ENCODE measurements at places on chromosomes 4 and X.

DNA sequence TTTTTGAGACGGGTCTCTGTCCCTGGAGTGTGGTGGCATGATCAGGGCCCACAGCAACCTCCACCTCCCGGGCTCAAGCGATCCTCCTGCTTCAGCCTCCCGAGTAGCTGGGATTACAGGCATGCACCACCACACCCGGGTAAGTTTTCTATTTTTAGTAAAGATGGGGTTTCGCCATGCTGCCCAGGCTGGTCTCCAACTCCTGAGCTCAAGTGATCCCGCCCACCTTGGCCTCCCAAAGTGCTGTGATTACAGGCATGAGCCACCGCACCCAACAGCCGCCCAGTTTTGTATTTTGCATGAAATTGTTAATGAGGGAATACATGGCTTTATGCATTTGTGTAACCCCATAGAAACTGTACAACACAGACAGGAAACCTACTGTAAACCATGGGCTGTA lies 2.8 kb upstream of the ARHGAP4 start:
- DNase-seq = no peak

GRCh38 chrX:139967300-139967699 lies 2.0 kb upstream of the CXorf66 start:
- no peak for DNase-seq

- peak; percentile 3 for DNase-seq
Observed at GRCh38 chr4:97498875-97499274, 644.4 kb downstream of the STPG2 start.

GRCh38 chr4:2220016-2220630 lies 21.8 kb downstream of the HAUS3 start:
- DNase-seq = peak; percentile 75

GRCh38 chr4:28004520-28004919 lies 1143.9 kb downstream of the STIM2 start:
- DNase-seq = no peak

DNA sequence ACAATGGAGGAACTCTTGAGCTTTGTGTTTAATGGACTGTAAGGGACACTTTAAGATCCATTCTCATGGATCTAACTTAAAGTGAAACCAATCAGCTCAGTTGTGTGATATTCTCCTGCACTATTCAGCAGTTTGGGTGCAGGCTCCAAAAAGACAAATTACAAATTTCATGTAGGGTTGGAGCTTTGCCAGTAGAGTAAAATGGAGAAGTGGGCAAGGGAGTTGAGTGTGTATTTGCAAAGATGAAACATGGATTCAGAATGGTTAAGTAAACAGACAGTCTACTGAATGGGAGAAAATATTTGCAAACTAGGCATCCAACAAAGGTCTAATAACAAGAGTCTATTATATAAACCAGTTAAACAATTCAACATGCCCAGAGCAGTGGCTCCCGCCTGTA lies 21.2 kb upstream of the MID2 start:
- no peak for DNase-seq

DNA sequence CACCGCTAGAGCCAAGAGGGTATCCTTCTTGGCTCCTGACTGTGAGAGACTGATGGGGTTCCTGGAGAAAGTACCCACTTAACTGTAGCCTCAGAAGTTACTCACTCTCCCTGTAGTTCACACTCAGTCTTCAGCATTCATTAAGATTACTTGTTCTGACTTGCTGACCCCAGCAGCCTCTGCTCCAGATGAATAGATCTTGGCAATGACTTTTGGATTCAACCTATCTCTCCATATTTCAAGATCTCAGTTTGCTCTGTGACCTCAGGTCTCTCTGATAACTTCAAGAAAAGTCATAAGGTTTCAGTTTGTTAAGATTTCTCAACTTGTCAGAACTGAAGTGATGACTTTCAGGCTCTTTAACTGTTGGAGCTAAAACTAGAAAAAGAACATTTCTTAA lies 825.6 kb downstream of the PCDH7 start:
- DNase-seq = no peak

GRCh38 chr4:18134111-18134510 lies 112.6 kb upstream of the LCORL start:
- DNase-seq = no peak

- no peak for DNase-seq
Observed at GRCh38 chr4:133154725-133155124, 5.6 kb downstream of the PCDH10 start.

DNA sequence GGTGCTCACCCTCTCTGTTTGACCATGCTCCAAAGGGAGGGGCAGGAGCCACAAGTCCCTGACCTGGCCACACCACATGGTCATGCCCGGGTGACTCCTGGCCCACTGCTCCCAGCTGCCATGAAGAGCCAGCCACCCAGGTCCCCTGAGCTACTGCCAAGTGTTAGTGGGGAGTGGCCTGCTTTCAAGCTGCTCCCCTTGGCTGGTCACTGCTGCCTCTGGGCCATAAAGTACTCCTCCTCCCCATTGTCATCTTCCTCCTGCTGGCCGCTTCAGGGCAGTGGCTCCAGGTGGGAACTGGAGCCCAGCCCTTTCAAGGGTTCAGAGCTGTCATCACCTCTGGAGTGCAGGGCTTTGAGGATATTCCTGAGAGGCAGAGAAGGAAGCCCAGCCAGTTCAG lies 27.3 kb upstream of the RBBP7 start:
- DNase-seq = no peak

DNA sequence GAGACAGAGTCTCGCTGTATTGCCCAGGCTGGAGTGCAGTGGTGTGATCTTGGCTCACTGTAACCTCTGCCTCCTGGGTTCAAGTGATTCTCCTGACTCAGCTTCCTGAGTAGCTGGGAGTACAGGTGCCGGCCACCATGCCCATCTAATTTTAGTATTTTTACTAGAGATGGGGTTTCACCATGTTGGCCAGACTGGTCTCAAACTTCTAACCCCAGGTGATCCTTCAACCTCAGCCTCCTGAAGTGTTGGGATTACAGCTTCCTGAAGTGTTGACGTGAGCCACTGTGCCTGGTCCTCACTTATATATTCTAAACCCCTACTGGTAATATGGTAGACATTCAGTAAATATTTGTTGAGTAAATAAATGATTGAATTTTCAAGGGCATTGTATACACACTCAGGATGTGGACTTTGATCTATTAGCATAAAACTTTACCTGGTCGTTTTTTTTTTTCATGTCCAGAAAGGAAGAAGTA lies 33.0 kb downstream of the MTHFD2L start:
- no peak for DNase-seq

DNA sequence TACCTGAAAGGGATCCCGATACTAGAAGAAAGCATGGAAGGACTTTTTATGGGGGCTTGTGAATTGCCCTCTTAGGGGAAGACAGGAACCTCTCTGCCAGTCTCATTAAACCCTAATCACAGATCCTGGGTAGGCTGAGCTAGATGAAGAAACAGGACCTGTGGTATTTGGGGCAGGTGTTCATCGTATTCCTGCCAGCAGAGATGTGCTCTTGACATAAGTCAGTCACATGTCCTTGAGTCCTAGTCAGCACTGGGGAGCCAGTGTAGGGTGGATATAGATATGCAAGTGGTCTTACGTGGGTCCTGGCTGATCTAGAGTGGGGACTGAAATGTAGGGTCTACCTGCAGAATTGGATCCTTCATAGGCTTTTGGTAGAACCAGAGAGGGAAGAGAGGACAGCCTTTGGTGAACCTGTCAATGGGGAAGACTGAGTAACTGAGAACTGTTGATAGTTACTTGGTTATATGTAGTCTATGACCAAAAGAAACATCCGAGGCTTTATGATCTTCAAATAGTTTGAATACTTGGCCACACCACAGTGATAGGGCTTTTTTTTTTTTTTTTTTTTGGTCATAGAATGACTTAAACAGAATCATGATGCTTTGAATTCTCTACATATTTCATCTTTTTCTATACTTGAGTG lies 63.5 kb upstream of the WDR1 start:
- no peak for DNase-seq

DNA sequence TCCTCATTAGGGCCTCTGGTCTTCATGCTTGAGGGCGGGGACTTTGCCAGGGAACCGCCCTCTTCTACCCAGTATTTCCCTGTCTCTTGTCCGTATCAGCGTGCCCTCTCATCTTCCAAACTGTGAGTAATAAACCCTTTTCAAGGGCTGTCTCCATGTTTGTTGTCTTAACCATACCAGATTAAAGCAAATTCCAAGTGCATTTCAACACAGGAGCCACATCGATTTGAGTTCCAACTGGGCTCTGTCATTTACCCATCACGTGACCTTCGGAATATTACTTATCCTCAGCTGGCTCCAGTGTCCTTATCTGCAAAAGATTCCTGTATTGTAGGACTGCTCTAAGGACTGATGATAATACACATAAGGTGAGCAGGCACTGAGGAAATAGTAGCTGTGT lies 6.4 kb upstream of the PHEX start:
- DNase-seq = no peak

DNA sequence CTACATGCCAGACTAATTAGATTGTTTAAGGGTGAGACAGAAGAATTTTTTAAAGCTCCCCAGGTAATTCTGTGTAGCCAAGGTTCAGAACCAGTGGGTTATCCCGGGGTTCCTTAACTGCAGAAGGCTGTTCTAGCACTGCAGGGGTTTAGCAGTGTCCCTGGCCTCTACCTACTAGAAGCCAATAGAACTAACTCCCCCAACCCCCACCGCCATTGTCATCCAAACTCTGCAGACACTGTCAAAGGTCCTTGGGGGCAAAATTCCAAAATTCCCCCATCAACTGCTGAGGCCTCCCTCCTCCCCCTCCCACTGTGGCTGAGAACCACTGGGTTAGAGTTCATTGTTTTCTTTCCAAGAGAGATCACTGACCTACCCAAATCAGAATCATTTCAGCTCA lies 66.4 kb downstream of the MOSPD2 start:
- no peak for DNase-seq

GRCh38 chrX:10441464-10441863 lies 178.9 kb downstream of the MID1 start:
- no peak for DNase-seq

GRCh38 chr4:124325690-124326089 lies 386.8 kb downstream of the ANKRD50 start:
- no peak for DNase-seq

- no peak for DNase-seq
Observed at GRCh38 chr4:86536151-86536550, 58.0 kb upstream of the PTPN13 start.

DNA sequence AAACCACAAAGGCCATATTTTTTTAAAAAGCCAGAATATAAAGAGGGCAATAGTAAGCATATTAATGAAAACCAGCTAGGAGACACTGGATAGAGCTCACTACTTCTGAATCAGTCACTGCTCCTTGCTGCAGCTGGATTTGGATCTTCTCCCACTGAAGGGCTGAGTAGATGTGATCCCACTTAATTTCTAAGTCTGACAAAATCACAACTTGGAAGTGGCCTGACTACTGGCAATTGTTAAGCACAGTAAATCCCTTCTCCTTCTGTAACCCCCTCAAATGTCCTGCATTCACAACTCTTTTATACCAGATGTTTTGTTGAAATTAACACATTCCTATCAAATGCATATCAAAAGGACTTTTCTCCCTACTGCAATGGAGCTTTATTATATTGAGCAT lies 72.9 kb downstream of the AMMECR1 start:
- DNase-seq = no peak

DNA sequence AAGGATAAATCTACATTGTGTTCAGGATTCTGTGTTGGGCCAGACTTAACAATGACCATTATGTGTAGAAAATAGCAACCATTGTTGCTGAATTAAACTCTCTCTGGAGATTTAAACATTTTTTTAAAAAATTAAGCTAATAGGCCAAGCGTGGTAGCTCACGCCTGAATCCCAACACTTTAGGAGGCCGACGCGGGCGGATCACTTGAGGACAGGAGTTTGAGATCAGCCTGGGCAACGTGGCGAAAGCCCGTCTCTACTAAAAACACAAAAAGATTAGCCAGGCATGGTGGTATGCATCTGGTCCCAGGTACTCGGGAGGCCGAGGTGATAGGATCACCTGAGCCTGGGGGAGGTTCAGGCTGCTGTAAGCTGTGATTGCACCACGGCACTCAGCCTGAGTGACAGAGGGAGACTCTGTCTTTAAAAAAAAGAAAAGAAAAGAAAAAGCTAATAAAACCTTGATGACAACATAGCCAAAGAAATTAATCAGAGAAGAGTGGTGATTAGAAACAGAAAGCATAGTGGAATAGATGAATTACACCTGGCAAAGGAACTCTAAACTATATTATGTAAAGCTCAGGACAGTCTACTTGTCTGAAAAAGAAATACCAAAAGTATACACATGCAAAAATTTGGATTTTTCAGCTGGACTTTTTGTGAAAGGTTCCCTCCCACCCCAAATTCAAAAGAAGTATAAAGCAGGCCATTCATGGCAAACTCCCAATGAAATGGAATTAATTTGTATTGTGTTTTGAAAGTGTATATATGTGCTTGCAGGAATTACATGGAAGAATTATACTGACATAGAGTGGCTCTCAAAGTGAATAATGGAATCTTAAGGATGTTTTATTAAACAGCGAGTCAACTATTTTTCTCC lies 21.9 kb downstream of the PLS3 start:
- DNase-seq = no peak

- DNase-seq = peak; percentile 9
Observed at GRCh38 chrX:15751155-15751819, 13.2 kb downstream of the CA5B start.

GRCh38 chrX:34058005-34058404 lies 74.1 kb downstream of the FAM47A start:
- no peak for DNase-seq

- no peak for DNase-seq
Observed at GRCh38 chrX:132025041-132025440, 1.9 kb downstream of the STK26 start.

DNA sequence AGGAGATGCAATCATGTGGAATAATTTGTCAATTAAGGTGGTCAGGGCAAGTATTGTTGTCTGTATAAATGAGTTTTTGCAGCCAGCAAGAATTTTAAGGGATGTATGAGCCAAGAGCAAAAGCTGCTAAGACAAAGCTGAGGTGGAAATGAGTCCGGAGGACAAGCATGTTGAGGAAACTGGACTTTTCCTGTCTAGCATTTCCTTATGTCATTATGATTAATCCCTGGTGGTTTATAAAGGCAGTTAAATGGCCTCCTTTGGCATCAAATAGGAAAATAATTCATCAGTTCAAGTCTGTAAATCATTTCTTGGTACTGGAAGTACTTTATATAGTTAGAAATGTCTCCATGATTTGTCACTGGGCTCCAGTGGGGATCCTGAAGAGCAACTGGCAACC lies 61.6 kb upstream of the TEX13A start:
- DNase-seq = no peak

DNA sequence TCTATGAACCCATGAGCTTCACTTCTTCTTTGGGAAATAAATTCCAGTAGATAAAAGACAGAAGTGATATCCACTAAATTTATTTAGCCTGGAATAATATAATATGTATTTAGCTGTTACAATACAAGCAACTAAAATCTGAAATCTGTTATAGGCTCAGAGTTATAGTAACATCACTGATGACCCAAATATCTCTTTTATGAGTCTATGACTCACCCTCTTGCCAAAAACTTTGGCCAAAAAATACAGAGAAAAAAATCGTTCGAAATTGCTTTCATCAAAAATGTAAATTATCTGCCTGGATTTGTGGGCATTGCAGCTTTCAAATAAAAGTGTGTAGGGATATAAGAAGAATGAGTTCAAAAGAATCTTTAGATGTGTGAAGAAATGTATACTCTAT lies 89.4 kb upstream of the DKK2 start:
- DNase-seq = no peak

- no peak for DNase-seq
Observed at GRCh38 chrX:39244147-39244546, 442.9 kb downstream of the MID1IP1 start.

GRCh38 chr4:134740290-134740689 lies 538.7 kb upstream of the PABPC4L start:
- DNase-seq = no peak

All from HTR-8/SVneo (cell line).